Aortic smooth muscle cell (primary cell): ENCODE measurements at places on chromosomes 3 and 15. TPM values are rescaled to one million over a fixed set of nuclear protein-coding genes. Genes with fewer than 3 reads are reported as not detected.

Gene C2CD4B
- total RNA-seq = 0.26 and 0.31 TPM in 2 replicates

Gene MCF2L2
- total RNA-seq = 0.31 and 2.4 TPM in 2 replicates

Gene ST6GAL1
- 12.2 and 23.8 TPM in 2 replicates for total RNA-seq

Gene CFAP161
- total RNA-seq = not detected in 2 replicates

Gene CPNE9
- not detected in 2 replicates for total RNA-seq

Gene MB21D2
- total RNA-seq = 2.2 and 4.2 TPM in 2 replicates

Gene VPS33B
- total RNA-seq = 8.6 and 9.0 TPM in 2 replicates

Gene ANKRD34C
- total RNA-seq = not detected in 2 replicates

Gene MGA
- 27.6 and 35.5 TPM in 2 replicates for total RNA-seq

Gene GRM2
- total RNA-seq = 0.12 and 0.13 TPM in 2 replicates

Gene CTXN2
- not detected in 2 replicates for total RNA-seq

Gene C3orf52
- total RNA-seq = 4.0 and 4.8 TPM in 2 replicates
